ENCODE measurements at places on chromosomes 1 and 21.
A peak's percentile ranks its signal among the peaks of the same experiment; 100 is the strongest.

- no peak for DNase-seq
Observed at GRCh38 chr1:187513190-187513589, 684.4 kb downstream of the PLA2G4A start.

GRCh38 chr21:42683371-42684108, 30.1 kb downstream of the PDE9A start:
- DNase-seq: no peak

GRCh38 chr21:23899561-23899960, 1707.7 kb downstream of the MRPL39 start:
- no peak for DNase-seq

- DNase-seq: no peak
Observed at GRCh38 chr1:214067397-214067796, 79.6 kb downstream of the PROX1 start.

DNA sequence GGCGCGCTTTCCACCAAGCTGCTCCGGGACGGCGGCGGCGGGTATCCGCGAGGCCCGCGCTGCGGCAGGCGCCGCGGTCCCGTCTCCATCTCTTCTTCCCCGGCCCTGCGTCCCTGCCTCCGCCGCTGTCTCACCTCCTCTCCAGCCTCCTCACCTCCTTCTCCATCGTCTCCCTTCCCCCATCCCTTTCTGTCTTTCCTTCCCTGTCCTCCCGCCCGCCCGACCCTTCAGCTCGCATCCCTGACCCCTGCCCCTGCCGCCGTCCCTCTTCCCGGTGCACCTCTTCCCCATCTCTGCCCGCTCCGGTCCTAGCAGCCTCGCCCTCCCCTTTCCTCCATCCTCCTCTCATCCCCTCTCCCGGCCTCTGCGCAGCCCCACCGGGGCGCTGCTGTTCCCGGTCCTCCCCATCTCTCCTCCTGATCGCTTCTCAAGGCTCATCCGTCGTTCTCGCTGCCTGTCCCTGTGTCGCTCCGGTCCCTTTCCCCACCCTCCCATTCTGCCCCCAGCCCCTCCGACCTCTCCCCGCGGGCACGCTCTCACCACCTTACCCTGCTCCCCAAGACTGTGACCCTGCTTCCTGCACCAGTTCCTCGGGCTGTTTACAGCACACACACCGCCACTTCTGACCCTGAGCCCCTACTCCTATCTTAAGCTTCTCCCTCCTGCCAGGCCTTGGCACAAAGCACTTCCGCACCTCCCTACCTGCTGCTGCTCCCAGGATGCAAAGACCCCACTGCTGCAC, 760 bp upstream of the NPHP4 start:
- peak; percentile 39 for DNase-seq

DNA sequence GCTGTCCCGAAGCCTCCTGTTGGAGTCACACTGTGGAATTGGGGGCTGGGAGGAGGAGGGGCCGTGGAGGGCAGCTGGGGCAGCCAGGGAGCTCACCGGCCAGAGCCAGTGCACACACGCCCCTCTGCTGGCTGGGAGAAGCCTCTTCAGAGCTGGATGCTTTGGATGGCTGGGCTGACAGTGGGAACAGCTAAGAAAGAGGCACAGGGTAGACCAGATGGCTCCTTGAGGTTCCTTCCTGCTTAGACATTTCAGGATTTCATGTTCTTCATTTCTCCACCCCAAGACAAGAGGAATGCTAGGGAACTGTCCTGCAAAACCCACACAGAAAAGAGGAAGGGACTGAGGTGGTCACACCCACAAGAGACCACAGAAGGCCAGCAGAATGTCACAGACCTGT, 254.8 kb upstream of the VAMP3 start:
- DNase-seq: no peak

DNA sequence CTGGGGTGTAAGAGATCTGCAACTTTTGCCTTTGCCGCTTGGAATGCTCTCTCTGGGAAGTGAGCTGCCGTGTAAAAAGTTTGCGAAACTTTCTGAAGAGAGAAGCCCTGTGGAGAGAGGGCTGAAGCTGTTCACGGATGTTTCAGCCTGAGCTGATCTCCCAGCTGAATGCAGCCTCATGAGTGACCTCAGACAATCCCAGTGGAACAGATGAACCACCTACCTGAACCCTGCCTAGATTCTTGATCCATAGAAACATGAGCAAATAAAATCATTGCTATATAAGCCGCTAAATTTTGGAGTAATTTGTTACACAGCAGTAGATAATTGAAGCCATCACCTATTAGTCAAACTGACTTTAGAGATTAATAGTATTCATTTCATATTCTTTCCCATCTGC, 4.4 kb upstream of the ALG6 start:
- DNase-seq: no peak

DNA sequence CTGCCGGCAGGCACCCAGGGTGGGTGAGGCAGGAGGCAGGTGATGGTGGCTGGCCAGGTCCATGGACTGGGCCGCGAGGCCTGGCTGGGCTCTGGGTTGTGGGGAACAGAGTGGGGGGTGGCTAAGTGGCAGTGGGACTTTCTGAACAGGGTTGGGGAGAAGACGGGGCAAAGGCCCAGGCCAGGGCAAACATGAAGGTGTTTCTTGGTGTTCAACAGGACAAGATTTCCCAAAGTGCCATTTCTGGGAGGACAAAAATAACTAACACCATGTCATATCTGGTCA, 26.8 kb downstream of the STUM start:
- no peak for DNase-seq

GRCh38 chr1:39141925-39142324, 62.6 kb upstream of the MACF1 start:
- DNase-seq: no peak

- DNase-seq: no peak
Observed at GRCh38 chr1:13492711-13493110, 21.1 kb downstream of the LRRC38 start.

GRCh38 chr1:30639881-30640452, 83.4 kb downstream of the MATN1 start:
- DNase-seq: peak; percentile 50

DNA sequence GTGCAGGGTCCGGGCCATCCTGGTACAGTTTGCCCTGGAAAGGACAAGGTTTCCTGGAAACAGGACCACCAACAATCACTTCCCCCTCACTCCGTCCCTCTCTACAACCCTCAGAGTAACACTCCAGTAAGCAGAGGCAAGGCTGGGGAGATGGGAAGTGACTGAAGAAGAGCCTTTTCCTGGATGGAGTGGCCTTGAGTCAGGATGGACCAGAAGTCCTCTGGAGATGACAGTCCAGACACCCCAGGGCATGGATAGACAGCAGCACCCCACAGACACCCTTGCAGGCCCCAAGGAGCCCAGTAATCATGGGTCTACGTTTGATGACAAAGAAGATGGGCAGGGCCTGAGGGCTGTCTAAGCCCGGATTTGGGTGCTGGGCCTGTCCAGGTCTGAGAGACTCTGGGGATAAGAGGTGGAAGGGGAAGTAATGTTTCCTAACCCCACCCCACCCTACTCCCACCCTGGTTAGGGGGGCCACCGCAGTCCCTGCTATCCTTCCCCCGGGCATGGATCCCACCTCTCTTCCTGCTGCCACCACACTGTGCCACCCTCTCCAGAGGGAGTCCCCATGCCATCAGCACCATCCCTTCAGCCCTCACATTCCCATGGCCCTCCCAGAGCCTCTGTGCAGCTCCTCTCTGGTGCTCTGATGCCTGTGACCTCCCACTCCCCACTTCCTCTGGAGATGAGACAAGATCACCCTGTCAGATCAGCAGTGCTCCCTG, 7.2 kb upstream of the S100A8 start:
- no peak for DNase-seq

GRCh38 chr1:25924454-25924853, 18.2 kb upstream of the STMN1 start:
- DNase-seq: no peak

- DNase-seq: no peak
Observed at GRCh38 chr1:234089396-234089795, 184.9 kb downstream of the SLC35F3 start.

- DNase-seq: no peak
Observed at GRCh38 chr1:13801655-13802486, 101.9 kb downstream of the PRDM2 start.

All from NCI-H345 (cell line).